ENCODE measurements at places on chromosomes 6 and 20.

- no peak for DNase-seq
Observed at GRCh38 chr6:1029141-1029540, 282.8 kb upstream of the FOXQ1 start.

GRCh38 chr6:29183594-29183993 is 12.9 kb downstream of the OR2J2 start:
- DNase-seq: no peak

DNA sequence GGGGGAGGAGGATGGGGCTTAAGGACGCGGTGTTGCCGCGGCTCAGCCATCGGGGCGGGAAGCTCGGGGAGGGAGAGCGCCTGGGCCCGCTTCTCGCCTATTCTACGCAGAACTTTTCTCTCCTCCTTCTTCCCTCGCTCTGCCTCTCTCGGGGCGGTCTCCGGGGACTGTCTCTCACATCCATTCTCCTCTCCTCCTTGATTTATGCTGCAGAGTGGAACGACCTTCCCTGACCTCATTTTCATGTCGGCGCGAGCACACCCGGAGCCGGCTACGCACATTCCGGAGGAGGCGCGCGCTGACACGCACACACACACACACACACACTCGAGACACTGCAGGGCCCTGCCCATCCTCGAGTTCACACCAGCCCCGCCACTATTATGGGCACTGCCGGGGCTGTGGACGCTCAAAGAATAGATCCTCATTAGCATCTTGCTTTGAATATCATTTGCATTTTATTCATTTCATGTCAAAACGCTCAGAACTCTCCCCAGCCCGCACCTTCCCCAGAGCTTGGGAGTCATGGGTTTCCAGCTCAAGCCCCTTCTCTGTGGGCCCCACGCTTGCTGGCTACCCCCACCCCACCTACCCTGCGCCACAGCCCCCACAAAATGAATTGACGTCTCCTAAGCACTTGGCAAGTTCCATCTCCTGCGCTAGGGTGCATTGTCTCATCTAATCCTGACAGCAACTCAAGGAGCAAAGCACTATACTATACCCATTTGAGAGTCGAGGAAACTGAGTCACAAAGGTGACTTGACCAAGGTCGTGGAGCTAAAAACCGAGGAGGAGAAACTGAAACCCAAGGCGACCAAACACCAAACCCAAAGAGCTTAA is 36.8 kb downstream of the NCR2 start:
- DNase-seq: no peak

DNA sequence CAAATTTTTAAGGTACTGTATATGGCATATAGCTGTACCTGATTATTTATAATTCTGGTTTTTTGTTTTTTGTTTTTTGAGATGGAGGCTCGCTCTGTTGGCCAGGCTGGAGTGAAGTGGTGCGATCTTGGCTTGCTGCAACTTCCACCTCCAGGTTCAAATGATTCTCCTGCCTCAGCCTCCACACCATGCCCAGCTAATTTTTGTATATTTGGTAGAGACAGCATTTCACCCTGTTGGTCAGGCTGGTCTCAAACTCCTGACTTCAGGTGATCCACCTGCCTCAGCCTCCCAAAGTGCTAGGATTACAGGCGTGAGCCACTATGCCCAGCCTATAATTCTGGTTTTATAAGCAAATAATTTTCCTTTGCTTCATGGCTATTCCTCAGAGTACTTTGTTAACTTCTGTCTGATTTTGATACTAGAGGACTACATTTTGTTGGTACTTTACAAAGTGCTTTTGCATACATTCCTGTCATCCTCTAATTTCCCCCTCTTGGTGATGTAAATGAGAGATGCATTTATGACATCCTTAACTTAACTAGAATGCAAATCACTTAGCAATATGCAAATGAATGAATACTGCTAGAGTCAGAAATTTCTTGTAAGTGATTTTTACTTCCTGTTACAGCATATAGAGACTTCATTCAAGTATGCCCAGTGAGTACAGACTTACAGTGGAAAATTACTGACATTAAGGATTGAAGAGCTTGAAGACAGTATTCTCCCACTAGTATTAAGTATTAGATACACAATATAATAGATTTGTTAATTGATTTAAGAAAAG is 35.7 kb upstream of the ARID1B start:
- no peak for DNase-seq

DNA sequence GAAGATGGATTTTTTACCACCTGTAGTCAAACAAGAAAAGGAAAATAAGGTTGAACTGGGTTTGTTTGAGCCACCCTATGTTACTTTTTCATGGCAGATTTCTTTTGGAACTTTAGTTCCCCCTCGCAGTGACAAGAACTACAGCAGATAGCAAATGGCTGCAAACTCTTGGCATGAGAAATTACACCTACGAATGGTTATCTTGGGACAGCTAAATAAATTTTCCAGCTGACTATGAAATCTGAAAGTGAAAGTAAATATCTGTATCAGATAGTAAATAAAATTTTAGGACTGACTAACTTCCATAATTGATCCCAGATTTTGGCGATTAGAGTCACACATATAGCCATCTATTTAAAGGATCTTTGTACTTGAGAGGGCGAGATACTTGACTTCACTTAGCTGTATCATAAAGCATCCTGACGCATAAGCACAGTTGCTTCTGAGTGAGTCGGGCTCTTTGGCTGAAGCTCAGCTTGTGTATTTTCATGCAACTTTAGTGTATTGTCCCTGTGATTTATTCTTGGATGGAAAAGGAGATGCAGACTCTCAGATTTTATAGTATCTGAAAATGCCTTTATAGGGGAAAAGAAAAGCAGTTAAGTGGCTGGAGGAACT is 125.3 kb upstream of the B3GAT2 start:
- no peak for DNase-seq

- no peak for DNase-seq
Observed at GRCh38 chr6:170522565-170523183, 30.4 kb downstream of the PSMB1 start.

DNA sequence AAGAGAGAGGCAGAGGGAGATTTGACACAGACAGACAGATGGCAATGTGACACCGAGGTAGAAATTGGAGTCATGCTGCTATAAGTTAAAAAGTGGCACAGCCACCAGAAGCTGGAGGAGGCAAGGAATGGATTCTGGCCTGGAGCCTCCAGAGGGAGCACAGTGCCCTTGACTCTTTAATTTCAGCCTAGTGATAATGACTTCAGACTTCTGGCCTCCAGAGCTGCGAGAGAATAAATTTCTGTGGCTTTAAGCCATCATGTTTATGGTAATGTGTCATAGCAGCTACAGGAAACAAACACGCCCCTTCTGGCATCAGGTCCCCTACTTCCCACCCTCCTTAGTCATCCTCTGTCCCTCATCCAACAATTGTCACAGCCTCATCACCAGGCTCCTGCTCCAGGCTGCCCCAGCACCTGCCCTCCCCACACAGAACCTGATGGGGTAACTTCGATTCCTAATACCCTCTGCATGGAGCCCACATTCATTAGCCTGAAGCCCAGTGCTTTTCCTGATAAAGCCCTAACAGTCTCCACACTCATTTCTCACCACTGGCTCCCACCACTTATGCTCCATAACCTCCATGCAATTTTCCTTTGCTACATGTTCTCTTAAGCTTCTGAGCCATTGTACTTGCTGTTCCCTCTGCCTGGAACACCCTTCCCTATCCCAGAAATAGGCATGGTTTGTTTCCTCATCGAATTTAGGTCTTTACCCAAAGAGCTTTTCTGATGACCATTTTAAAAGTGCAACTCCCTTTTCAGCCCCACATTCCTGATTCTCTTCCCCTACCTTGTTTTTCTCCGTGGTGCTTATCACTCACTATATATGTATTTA is 69.7 kb upstream of the TOX2 start:
- DNase-seq: peak; percentile 49

- DNase-seq: no peak
Observed at GRCh38 chr20:9949563-9949962, 85.2 kb upstream of the ANKEF1 start.

GRCh38 chr6:13351271-13351670 is 22.9 kb upstream of the TBC1D7 start:
- no peak for DNase-seq

- DNase-seq: no peak
Observed at GRCh38 chr20:1646975-1647431, 10.6 kb downstream of the SIRPG start.

DNA sequence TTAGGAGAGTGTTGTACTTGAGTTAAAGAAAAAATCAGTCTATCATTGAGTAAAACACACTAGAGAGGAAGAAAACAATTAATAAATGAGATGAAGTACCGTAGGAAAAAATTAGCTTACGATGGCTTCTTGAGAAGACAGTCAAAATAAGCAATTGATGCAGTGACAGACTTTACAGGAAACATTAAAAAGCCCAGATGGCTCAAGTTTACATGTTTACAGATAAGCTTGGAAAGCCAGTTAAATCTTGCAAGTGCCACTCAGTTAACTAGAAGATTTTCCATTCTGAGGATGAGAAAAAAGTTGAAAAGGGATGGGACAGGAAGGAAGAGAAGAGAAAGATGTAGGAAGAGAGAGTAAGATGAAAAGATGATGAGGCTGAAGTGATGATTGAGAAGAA is 288.8 kb upstream of the FERMT1 start:
- DNase-seq: no peak

DNA sequence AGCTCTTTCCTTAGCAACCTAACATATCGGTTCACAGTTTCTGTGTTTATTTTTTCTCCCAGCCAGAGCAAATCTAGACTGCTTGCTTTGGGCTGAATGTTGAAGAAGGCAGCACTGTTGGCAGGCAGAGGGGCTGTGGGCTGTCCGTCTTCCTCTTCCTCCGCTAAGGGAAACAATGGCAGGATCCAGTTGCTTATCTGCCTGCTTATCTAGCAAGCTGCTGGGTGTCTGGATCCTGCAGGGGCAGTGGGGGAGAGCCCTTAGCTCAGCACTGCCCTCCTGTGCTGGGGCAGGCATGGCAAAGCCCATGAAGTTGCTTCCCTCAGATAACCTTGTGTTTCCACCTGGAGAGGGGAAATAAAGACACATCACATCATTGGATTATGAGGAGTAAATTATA is 92.7 kb upstream of the CD93 start:
- no peak for DNase-seq

DNA sequence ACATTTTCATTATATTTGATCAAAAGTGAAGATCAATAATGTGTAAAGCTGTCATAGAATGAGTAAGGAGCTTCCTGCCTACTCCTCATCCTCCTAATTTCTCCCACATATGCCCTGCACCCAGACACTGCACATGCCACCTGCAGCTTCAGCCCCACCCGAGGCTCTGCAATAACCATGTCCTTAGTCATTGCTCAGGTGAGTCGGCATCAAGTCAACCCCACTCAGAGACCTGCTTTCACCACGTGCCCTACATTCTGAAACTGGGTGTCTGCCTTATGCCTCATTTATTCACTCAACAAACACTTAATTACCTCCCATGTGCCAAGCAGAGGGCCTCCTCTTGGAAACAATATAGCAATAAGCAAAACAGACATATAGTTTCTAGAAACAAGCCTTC is 15.4 kb upstream of the TNFAIP3 start:
- no peak for DNase-seq

DNA sequence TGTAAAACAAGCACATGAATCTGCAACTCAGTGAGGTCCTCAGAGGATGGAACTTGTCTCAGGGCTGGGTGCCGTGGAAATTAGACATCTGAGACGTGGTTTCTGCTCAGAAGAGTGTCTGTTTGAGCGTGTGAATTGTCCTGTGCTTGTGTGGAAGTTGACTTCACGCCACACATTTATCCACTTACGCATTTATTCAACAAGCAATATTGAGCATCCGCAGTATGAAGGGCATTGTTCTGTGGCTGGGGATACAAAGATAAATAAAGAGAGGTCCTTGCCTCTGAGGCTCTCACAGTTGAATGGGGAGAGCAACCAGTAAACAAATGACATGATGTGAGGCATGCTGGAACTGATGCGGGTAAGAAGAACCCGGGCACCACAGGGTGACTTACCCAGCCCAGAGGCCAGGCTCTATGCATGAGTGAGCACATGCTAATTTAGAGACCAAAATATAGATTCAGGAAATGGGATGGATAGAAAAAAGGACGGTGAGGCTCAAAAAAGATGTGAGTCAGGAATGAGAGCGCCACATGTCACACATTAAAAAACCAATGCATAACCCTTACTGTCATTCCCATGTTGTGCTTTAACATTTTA is 60.4 kb downstream of the SOBP start:
- DNase-seq: no peak

- no peak for DNase-seq
Observed at GRCh38 chr6:71403422-71404134, 115.0 kb downstream of the OGFRL1 start.

GRCh38 chr6:70694371-70694770 is 26.7 kb downstream of the SMAP1 start:
- no peak for DNase-seq

DNA sequence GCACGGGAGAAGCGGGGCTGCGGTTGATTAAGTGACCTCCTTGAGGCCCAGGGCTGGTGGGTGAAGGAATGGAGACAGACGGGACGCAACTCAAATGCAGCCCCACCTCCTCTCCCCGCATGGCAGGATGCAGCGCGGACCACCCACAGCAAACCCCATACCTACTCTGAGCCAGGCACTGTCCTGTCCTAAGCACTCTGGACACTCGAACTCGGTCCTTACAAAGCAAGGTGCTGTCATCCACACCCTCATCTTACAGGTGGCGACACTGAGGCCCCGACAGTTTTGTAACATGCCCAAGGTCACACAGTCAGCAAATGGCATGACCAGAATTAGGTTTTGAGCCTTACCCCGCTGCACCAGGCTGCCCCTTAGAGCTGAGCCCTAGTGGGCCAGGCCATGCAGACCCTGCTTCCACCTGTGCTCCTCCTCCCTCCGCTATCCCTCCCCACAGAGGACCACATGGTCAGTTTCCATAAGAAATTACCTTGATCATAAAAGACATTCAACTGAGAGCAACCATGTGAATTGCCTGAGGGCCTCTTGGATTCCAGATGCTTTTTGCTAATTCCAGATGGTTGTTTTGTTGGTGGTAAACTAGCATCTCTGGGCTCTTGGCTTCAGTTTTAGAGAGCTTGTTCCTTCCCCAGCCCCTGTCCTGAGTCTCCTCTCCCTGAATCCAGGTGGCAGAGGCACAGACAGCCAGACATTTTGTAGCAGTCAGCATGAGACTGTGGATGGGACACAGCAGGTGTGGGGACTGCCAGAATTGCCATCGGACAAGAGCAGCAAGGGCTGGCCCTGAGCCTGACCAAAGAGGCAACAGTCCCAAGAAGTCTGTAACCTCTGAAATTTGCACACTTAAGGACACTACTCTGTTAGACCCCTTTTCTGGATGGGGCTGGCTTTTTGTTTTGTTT is 171.9 kb upstream of the PMEPA1 start:
- DNase-seq: no peak

GRCh38 chr6:15419493-15419892 is 173.6 kb downstream of the JARID2 start:
- DNase-seq: no peak

Data from NCI-H460 (cell line).